Testis (tissue), 5 donors: ENCODE measurements at places on chromosomes 3 and 15. TPM values are rescaled to one million over a fixed set of nuclear protein-coding genes. Genes with fewer than 3 reads are reported as not detected.

DNA sequence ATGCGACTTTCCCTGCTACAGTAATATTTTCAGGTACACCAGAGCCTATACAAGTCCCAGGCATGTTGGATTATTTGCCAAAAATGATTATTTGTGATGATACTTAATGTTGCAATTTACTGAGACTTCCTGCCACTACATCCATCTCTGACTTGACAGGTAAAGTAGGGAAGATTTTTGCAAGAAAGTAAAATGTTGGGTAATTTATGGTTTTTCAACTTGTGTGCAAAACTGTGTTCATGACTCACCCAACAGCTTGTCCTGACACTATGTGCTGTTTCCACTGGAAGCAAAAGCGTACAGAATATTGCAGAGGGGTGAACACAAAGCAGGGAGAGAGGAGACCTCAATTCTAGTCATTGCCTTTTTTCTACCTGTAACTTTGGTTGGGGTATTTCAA lies 5.4 kb upstream of the CRBN start:
- DNase-seq: no peak

DNA sequence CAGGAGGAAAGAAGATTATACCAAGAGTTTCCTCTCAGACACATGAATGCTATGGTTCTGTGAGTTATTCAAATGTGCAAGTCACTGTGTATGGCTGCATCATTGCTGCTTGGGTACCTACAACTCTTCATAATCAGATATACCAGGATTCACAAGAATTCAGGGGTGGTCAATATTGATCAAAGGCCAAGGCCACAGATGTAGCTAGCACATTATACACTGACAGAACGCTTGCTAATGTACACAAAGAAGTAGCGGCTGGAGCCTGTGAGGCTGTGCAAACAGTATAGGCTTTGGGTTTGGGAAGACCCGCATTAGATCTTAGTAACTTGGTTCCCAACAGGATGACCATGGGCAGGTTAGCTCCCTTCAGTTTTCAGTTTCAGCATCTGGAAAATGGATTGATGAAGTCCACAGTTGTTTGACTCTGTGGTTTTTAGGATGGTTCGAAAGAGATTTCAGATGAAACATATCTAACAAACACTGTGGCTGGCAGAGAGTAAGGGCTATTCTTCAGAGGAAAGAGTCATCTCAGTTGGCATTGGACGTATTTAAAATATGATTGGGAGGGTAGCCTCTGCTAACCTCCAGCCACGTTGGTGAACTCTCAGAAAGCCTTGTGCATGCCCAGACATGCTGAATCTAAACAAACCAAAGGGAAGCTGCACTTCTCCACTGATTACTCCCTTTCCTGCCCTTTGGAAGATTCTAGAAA lies 748.7 kb upstream of the CFAP20DC start:
- no peak for DNase-seq

DNA sequence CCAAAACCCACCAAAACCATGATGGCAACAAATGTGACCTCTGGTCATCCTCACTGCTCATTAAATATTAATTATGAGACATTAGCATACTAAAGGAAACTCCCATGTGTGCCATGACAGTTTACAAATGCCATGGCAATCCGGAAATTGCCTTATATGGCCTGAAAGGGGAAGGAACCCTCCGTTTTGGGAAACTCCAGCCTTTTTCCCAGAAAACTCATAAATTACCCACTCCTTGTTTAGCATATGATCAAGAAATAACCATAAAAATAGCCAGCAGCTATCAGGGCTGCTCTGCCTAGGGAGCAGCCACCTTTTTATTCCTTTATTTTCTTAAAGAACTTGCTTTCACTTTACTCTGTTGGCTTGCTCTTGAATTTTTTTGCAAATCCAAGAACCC lies 992.7 kb downstream of the NTRK3 start:
- DNase-seq: no peak

- DNase-seq: peak; percentile 26
Measured at GRCh38 chr15:66921319-66921915, 144.0 kb upstream of the SMAD3 start.

DNA sequence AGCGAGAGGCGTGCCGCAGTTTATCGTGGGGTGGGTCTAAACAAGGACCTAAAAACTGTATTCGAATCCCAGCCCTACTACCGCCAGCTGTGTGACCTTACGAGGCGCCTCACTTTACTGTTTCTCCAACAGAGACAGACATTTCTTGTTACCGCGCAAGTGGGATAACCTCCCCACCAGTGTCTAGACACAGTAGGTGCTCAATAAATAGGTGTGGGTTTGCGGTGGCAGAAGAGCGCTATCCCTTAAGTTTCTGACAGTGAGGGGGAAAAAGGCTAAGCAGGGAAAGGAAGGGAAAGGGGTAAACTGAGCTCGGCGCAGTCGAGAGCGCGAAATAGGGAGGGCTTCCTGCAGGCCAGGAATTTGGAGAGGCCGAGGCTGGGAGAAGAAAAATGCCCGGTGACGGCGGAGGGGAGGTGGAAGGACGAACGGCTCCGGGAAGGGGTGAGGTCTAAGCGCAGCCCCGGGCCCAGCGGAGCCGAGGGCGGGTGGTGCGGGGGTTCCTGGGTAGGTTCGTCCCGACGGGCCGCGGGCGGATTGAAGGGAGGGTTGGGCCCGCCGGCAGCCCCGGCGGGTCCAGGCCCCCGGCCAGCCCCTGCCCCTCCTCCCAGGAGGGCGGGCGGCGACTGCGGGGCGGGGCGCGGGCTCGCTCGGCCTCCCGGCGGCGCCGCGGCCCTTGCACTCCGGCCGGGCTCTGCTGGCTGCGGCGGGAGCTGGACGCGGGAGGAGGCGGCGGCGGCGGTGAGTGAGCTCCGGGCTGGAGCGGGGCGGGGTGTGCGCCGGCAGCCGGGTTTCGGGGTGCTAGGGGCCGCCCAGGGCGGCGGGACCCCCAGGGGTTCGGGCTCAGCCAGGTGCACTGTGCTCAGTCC lies at the start of gene CGNL1:
TSS of gene CGNL1 (plus strand) at position 679 of the 869 bp plus-strand sequence. CDS start 61,495 bp downstream, outside the sequence.
- DNase-seq: peak; percentile 50

ARPIN gene
- polyA plus RNA-seq: 15.9 TPM

CACNA2D3 gene
- polyA plus RNA-seq: 10.1 TPM

SLC22A13 gene
- polyA plus RNA-seq: 1.1 TPM
